ENCODE measurements at places on chromosomes 5 and 9. TPM values are rescaled to one million over a fixed set of nuclear protein-coding genes. Genes with fewer than 3 reads are reported as not detected.

RNF130 gene
- total RNA-seq = 12.5 TPM

GPRIN1 gene
- 2.5 TPM for total RNA-seq

DNA sequence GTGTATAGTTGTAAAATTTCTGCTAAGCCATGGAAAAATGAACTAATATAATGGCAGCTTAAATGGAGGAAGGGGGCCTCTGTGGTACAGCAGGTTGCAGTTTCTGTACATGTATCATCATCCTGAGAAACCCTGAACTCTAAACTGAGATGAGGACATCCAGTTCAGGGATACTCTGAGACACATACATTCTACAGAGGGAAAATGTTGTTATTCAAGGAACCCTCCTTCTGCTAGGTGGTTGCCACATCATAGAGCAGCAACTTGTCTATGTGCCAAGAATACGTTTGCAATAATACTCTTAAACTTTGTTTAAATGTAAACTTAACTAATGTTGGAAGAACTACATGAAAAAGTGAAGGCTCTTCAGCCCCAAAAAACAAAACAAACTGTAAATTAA lies 1310.8 kb upstream of the WWC1 start:
- no peak for DNase-seq

DNA sequence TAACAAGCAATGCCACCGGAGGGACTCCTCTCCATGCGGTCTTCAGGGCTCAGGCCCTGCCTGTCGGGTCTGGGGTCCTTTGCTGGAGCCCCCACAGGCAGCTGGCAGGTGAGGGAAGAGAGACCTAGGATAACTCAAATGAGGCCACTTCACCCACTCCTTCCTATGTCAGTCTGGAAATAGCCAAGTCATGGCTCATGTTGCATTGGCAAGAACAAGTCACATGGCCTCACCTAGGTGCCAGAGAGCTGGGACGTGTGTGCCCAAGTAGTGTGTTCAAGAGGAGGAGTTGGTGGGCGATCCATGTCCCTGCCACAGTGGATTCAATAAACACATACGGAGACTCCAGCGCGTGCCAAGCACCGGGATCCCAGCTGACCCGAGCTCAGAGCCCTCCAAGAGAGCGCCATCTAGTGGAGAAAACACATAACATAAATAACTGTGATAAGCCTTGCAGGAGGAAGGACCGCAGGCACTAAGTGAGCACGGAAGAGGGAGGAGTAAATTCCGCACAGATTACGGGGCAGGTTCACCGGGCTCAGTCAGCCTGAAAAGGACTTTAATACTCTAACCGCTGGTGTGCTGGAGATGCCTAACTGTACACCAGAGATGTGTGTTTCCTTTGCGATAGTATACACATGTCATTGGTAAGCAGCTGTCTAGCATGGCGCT lies 580.8 kb downstream of the CCDC171 start:
- peak; percentile 48 for DNase-seq

GRCh38 chr5:60332244-60333004 lies 367.5 kb downstream of the DEPDC1B start:
- DNase-seq = peak; percentile 37
